ENCODE measurements at places on chromosomes 5 and 9.

- DNase-seq: no peak
These were observed 74.7 kb downstream of the ARHGAP26 start for GRCh38 chr5:142844866-142845265.

GRCh38 chr5:15334551-15335266 lies 165.3 kb upstream of the FBXL7 start:
- DNase-seq: no peak

DNA sequence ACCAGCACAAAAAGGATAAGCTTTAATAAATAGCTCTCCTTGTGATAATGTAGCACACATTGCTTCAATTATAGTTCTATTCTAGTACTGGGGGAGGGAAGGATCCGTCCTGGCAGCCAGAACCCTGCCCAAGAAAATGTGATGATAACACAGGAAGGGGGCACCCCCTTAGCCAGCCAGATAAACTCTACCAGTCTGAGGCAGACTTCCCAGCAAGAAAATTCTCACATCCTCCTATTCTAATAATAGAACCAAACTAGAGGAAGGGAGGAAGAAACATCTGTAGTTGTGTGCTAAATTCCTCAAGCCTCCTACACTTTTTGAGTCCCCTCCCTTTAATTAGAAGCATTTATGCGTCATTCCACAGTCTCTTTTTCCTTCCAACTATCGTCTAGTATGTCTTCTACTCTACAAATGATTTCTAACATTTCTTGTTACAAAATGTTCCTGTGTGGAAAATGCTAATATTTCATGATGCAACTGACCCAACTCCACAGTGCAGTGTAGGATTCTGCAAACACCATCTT lies 261.0 kb downstream of the SEMA5A start:
- DNase-seq: no peak

DNA sequence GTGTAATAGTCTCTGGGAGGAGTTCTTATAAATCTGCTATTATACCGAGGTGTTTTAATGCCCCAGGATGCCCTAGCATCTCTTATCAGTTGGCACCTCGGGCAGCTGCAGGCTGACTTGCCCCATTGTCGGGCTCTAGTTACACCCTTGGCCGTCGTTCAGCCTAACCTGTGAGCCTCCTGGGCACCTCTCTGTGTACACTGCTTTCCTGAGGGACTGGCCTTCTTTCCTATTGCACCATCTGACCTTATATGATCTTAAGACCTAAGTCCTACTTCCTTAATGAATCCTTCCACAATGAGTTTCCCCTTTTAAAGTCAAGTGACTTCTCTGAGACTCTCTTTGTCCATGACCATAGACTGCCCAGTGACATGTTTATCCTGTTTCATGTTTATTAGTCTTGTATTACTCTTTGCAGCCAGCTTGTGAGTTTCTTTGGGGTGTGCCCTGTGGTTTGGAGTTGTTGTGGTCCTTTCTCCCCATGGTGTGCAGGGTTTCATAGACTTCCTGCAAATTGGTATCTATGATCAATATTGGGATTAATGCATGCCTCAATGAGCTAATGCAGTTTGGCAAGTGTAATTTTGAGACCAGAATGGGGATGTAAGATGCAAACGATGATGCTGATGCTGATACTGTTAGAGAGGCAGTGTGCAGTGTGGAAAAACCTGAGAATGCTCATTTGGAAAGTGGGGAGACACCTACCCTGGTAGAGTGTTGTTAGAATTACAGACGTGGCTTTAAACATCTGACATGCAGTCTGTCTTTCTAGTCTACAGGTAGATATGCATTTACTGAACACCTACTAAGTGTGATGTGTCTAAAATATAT lies 4.9 kb downstream of the DAPK1 start:
- DNase-seq: no peak

DNA sequence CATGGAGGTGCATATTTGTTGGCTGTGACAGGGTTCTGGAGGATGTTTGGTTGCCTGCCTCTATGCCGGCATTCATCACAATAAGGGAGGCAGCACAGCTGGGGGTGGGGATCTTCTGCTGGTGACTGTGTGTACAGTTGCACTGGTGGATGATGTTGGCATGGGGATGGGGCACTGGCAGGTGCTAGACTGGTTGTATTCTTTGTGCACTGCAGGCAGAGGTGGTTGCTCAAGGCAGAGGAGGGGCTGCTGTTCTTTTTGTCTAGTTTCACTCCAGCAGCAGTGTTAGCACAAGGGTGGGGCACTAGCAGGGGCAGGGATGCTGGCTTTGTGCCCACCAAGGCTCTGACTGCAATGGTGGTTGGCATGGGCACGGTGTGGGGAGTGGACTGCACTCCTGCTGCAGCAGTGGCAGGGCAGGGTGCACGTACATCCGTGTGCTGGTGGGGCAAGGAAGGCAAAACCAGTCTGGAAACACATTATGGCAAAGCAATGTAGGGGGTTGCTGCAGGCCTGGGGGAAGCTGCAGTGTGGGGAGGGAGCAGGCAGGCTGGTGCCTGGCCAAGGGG lies 69.3 kb downstream of the ISOC1 start:
- DNase-seq: no peak

DNA sequence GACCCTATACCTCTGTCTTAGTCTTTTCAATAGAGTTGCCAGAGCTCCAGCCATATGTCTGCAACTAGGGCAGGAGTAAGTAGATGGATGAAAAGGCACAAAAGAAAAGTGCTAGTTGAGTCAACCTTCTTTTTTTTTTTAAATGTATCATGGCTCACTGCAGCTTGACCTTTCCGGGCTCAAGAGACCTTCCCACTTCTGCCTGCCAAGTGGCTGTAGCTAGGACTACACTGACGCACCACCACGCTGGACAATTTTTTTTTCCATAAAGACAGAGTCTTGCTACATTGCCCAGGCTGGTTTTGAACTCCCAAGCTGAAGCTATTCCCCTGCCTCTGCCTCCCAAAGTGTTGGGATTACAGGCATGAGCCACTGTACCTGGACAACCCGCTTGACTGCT lies 27.3 kb downstream of the FOXE1 start:
- no peak for DNase-seq

DNA sequence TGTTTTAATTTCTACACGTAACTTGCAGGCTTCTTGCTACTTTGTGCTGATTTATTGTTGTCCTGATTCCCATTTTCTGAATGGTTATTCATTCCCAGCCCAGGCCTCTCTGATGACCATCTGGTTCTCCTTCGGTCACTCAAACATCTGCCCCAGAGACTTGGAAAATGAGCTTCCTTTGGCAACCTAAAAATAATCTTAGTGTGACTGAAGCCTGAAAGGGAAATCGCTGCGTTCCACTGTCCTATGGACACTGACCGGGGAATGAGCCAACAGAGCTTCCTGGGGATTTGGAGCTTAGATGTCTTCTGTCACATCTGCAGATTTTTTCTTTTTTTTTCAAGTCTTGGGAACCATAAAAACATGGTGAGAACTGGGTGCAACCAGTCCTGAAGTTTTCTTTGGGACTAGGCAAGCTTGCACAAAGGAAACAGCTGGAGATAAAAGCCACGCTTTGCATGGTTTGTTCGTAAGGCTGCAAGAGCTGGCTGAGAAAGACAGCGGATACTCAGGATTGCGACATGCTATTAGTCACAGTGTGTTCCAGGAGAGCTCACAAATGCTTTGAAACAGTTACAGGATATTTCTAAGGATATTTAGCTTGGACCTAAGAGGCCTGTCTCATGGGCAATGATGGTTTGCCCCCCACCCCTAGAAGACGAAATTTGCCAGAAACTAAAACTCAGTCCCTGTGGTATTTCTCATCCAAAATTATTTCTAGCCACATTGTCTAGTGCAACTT lies 146.2 kb downstream of the GOLPH3 start:
- no peak for DNase-seq

DNA sequence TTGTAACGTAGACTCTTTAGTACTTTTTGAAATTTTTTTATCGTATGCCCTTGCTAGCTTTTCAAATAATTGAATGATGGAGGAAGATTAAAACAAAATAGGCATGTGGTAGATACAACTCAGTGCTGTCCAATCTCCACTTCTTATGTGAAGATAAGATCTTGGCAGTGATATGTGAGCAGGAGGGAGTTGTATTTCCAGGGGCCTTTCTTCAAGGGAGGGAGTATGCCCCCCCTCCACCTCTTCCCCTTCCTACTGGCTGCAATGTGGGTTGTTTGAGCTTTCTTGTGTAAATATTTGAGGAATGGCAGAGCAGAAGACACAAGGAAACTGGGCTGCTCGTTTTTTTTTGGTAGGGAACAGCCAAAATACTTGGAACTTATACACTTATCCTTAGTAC lies 374.9 kb downstream of the PSAT1 start:
- no peak for DNase-seq

DNA sequence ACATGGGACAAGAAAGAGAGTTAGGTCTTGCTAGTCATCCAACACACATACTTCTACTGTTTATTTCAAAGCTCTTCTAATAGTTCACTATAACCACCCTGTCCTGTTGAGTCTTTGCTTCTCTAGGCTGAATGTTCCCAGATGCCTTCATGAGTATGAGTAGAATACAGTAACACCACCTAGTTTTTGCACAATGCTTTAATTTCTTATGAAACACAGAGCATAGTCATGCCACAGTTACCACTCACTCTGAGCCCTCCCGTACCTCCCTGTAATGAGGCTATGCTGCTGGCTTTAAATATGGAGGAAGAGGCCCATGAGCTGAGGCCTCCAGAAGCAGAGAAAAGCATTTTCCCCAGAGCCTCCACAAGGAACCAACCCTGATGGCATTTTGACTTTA lies 75.0 kb upstream of the SLC1A3 start:
- no peak for DNase-seq

DNA sequence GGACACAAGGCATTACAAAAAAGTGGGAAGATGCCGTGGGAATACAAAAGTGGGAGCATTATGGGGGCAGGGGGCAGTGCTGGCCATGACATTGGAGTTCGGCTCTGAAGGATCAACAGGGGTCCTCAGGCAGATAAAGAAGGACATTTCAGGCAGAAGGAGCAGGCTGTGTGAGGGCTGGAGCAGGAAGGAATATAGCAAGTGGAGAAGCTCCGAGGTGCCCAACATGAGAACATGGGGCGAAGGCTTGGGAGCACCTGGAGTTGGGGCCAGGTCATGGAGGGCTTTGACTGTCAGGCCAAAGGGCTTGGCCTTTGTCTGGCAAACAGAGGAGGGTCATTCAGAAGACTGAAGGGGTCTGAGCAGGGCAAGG lies 2.5 kb downstream of the B4GALT7 start:
- no peak for DNase-seq

GRCh38 chr9:127214421-127215267 lies 49.9 kb upstream of the GARNL3 start:
- peak; percentile 71 for DNase-seq

- DNase-seq: no peak
These were observed 18.6 kb downstream of the DNAJA1 start for GRCh38 chr9:33043671-33044070.

DNA sequence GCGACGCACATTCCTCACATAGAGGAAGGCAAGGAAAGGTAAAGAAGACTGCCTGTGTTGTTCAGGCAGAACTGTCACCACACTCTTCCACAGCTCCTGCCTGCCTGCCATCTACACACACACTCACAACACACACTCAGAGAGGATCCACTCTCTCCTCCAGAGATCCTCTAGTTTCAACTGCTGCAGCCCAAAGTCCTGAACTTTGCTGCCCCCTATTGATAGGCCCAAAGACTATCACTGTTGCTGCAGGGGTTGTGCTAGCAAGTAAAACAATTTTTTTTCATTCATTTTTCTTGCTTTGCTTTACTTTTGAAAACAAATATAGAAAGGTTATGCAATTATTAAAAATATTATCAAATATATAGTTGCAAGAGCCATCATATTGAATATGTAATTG lies 5.9 kb upstream of the CFAP90 start:
- peak; percentile 22 for DNase-seq

DNA sequence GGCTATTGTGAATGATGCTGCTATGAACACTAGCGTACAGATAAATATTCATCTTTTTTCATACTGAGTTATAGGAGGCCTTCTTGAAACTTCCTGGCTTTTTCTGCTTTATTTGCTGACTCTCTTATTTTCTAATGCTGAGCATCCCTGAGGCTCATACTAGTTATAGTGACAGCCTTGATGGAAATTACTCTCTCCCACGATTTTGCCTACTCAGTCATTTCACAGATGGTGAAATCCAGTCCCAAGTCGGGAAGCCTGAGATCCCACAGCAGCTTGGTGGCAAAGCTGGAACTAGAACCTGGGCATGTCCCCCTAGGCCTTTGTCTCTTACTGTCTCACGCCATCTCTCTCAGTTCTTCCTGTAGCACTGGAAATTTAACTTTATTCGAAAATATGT lies 22.4 kb downstream of the NANS start:
- DNase-seq: no peak

DNA sequence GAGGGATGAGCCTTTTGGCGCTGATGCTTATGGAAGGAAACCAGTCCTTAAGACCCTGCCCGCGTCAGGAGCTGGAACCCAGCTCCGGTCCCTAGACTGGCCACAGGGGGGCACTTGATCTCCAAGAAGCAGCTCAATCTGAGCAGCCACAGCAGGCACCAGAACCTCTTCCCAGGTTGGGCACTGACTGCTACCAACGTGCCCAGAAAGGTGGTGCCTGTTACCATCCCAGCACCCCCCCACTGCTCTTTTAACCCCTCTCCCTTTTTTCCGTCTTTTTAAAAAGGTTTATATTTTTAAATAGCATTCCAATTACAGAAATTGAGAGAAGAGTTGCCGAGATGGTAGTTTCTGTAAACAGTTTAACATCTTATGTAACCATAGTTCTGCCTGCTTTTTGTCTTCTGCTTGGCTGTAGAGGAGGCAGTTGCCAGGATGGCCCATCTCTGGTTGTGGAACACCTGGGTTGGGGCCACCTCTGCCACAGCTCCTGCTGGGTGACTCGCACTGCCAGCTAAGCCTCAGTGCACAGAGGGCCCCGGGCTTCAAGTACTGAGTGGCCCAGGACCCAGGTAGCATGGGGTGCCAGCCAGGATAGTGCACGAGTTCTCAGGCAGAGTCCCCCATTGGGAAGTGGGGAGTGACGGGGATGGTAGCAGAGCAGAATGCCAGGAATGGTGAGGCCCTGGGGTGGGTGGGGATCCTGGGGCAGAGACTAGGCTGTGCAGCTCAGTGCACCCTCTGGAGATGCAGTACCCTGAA lies 62.8 kb downstream of the PFDN1 start:
- peak; percentile 68 for DNase-seq

DNA sequence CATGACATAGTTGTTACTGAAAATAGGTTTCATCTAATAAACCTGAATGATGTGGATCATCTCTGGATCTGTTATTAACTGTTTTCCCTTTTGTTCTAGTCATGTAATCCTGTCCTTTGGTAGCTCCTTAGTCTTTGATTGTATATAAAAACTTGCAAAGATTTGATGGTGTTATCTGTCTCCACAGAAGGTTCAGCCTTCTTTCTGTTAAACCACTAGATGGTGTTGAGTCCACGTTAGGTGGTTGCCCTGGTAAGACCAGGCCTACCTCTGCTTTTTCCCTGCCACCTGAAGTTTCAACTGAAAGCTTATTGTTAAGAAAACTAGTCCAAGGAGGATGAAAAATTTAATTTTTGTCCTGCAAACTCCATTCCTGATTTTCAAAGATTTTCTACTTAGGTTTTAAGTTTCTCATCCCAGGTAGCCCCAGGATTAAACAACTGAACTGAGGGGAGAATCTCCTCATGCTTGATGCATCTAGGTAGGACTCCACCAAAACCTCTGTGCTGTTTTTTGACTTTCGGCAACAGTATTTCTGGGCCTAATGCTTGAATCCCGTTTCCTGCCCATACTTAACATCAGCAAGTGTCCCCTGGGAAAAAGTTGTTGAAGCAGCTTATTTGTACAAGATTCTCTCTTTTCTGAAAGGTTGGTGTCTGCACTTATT lies 68.5 kb downstream of the RICTOR start:
- DNase-seq: peak; percentile 12

- no peak for DNase-seq
These were observed 37.6 kb upstream of the ORM1 start for GRCh38 chr9:114285166-114285867.
